Stimulated activated CD8-positive, alpha-beta memory T cell treated with anti-CD3 and anti-CD28 coated beads, Interleukin-2, amount 100 ng/mL, for 1 hour (primary cell): ENCODE measurements at places on chromosomes 2 and 18.

GRCh38 chr2:112073875-112074274 lies 18.8 kb downstream of the TMEM87B start:
- DNase-seq: no peak

GRCh38 chr2:201255408-201256033 lies 4.8 kb upstream of the CASP8 start:
- no peak for DNase-seq

GRCh38 chr2:47049502-47049901 lies 105.6 kb downstream of the STPG4 start:
- no peak for DNase-seq

DNA sequence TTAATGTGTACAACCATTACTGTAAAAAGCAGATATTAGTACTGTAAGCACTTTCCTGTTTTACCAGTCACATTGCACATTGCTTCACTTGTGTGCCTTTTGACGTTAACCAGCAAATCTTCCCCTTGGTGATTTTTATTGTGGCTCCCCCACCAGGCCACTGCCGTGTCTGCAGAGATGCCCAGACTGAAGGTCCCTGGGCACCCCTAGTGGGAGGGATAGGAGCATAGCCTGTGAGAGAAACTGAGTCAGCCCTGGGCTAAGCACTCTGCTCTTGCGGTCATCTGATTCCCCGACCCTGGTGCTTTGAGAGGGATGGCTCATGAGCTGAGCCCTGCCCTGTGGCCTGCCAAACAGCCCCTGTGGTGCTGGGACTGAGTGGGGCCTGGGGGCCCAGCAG lies 73.4 kb downstream of the INPP4A start:
- DNase-seq: peak; percentile 43

- no peak for DNase-seq
Observed at GRCh38 chr18:7370375-7370774, 139.5 kb downstream of the LRRC30 start.

GRCh38 chr2:223319601-223320000 lies 267.6 kb downstream of the KCNE4 start:
- no peak for DNase-seq

GRCh38 chr2:216717491-216717901 lies 22.1 kb upstream of the IGFBP5 start:
- no peak for DNase-seq

DNA sequence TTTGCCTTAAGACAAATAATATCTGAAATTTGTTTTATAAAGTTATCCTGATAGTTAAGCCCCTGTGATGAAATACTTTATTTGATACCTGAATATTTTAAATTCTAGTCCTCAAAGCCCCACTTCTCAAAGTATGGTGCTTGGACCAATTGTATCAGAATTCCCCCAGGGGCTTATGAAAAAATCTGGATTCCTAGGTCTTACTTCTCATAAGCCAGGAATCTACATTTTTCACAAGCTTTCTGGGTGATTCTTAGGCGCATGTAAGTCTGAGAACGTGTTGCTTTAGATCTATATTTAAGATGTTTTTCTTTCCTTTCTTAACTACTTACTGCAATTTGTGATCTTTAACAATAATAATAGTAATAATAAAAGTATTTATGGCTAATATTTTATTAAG lies 53.1 kb downstream of the MYO1B start:
- DNase-seq: no peak

DNA sequence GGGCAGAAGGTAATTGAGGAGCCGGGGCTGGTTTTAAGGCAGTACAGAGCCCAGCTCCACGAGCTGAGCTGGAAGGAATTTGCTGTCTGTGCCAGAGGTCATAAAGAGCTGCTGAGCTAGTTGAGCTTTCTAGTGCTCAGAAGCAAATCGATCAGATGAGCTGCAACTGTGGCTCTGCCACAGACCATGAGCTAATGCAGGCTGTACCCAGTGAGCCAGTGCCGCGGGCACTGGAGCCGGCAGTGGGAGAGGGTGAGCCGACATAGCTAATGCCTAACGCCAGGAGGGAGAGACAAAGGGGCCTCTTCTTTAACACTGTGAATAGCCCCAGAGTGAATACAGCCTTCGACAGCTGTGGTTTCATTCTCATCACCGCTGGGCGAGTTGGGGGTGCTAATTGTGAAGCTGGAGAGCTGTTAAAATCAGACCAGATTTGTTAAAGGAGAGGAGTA lies 410.1 kb upstream of the TCF4 start:
- DNase-seq: no peak

DNA sequence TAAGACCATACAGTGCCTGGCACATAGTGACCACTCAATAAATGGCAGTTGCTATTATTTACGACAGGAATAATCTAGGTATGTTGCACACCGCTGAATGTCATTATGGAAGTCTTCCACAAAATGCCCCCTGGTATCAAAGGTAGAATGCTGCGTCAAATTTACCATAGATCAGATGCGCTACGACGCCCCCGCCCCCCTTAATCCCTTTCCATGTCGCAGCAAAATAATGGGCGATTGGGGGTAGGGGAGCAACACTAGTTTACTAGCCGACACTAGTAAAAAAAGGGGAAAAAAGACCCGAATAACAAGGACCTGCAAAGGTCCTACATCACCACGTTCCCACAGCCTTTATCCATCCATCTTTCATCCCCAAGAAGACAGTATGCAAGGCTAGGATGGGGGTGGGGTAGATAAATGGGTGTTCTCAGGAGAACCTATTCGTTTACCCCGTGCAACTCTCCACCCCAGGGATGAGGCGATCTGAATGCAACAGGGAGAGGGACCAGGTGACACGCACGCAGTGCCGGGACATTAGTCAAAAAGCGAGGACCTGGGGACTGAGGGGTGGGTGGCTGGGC lies 455 bp downstream of the PREPL start:
- DNase-seq: no peak

DNA sequence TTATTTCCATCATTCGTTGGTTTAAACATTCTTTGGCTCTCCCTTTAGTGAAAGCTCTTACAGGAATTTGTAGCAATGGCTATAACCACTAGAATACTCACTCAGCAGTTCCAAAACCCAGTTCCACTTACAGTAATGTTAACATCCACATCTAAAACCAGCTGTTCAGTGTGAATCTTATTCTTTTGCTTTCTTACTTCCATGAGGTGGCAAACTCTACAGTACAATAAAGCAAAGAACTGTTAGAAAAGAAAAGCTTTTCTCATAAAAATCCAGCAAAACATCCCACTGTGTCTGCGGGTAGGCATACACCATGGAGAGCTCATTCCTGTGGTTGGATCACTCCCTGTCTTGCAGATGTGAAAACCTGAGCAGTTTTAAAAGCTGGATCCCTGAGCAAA lies 147.1 kb downstream of the ARHGAP28 start:
- DNase-seq: no peak

- no peak for DNase-seq
Observed at GRCh38 chr2:12651641-12652040, 65.1 kb upstream of the TRIB2 start.

DNA sequence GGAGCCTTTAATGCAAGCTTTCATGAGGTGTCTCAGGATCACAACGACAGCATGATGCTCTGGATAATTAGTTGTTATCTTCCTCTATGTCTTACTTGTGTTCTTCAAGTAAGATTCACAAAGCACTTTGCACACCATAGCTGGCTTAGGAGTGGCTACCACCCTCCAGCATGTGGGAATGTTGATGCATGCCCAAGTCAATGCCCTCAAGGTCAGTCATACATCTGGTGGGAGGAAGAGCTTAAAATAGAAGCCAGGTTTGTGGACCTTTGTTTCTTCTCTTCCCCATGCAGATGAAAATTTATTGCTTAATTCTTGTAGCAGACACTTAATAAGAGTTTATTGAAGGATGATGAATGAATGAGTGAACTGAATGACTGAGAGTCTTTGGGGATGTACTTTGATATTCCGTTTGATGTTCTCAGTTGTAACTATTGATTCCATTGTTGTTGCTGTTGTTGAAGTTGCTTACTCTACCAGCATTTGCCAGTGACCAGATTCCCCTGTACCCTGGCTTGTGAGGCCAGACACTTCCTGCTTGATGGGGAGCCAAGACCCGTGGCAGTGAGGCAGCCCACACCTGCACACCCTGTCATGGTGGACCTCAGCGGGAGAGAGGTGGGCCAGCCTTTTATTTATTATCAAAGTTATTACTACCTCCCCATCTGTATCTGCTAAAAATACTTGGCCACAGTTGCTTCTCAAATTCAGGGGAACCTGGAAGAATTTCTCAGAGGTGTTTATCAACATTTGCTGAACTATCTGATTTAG lies 137.8 kb downstream of the LAMA3 start:
- DNase-seq: no peak

DNA sequence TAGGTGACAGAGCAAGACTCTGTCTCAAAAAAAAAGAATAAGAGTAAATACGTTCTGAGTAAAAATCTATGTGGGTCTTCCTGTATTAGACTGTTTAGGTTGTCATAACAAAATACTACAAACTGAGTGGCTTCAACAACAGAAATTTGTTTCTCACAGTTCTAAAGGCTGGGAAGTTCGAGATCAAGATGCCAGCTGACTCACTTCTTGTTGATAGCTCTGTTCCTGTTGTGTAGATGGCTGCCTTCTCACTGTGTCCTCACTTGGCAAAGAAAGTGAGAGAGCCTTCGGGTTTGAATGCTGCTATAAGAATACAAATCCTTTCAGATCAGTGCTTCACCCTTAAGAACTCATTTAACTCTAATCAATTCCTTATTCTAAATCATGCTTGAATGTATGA lies 430.0 kb upstream of the VWC2L start:
- DNase-seq: no peak

DNA sequence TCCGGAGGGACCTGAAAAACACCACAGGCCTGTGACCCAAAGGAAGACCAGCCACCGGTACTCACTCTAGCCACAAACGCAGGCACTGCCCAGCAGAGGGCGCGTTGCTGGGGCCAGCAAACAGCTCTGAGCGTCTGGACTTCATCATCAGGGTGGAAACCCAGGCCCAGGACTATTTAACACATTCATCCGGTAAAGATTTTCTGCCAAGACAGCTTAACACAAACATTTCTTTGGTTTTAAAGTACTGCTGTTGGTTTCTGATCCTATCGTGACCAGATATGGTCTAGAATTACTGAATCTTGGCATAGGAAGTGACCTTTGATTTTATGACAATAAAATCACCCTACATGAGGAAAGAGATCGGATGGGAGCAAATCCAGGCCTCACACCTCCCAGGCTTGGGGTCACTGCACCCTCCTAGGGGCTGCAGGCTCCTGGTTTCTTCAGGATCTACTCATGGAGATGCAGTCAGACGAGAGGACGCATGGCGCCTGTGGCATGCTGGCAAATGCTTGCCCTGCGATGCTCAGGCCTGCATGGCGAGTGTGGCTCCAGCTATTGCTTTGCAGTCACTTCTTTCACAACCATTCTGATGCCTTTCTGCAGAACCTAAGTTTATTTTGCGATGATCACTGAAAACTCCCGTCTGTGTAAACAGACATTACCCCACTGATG lies 130.4 kb downstream of the COL4A4 start:
- DNase-seq: no peak

DNA sequence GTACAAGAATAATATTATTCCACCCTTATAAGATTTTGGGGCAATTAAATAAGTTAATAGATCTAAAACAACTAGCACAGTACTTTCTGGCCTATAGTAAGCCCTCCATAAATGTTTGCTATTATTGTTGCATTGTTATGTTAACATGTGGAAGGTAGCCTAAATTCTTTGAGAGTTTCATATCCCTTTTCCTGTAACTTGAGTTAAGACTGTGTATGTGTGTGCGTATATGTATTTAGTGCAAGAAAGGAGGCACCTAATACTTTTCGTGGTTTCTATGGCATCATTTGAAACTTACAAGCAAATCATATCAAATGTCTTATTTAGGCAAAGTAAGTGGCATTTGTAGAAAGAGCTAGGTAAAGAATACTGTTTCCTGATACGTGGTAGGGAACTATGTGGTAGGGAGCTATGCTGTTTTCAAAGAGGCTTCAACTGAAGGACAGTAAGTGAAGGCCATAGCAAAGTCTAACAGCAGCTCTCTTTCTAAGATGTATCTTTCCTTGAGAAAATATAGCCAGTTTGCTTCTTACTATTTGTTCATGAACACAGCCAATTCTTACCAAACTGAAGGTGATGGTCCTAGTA lies 36.8 kb upstream of the C2orf74 start:
- no peak for DNase-seq

DNA sequence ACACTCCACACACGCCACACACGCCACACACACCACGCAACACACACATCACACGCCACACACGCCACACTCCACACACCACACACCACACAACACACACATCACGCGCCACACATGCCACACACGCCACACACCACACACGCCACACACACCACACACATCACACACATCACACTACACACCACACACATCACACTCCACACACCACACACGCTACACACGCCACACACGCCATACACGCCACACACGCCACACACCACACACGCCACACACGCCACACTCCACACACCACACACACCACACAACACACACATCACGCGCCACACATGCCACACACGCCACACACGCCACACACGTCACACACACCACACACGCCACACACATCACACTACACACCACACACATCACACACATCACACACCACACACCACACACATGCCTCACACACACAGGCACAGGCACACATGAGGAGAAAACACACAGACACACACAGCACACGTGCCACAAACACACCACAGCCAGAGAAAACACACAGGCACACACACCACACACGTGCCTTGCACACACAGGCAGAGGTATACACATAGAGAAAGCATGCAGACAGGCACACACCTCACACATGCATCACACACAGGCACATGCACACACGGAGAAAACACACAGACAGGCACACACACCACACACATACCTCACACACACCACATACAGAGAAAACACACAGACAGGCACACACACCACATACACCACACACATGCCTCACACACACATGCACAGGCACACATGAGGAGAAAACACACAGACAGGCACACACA lies 241.5 kb upstream of the MYT1L start:
- DNase-seq: no peak

DNA sequence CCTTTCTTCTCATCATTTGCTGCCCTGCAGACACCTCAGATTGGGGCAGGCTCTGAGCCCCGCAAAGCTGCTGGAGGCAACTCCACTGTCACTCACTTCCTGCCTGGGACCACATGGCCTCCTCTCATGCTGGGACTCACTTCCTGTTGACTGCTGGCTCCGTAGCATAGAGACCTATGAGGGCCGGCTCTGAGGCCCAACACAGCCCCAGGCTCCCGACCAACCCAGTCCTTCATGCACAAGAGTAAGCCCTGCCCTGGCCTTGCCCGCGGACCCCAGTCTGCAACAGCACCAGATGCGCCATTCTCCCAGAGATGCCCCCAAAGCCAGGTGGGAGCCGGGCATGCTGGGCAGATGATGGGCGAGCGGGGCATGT lies 55.7 kb downstream of the DNMT3A start:
- no peak for DNase-seq
